SHP77 (cell line): ENCODE measurements at places on chromosomes 7 and 10.

GRCh38 chr7:12378389-12378788, 25.3 kb downstream of the VWDE start:
- DNase-seq, result no peak

- DNase-seq, result no peak
Observed at GRCh38 chr10:118968482-118968881, 61.0 kb upstream of the NANOS1 start.

- DNase-seq, result no peak
Observed at GRCh38 chr7:121451367-121452094, 55.4 kb upstream of the FAM3C start.

GRCh38 chr10:82252081-82252480, 377.1 kb downstream of the NRG3 start:
- DNase-seq, result no peak

DNA sequence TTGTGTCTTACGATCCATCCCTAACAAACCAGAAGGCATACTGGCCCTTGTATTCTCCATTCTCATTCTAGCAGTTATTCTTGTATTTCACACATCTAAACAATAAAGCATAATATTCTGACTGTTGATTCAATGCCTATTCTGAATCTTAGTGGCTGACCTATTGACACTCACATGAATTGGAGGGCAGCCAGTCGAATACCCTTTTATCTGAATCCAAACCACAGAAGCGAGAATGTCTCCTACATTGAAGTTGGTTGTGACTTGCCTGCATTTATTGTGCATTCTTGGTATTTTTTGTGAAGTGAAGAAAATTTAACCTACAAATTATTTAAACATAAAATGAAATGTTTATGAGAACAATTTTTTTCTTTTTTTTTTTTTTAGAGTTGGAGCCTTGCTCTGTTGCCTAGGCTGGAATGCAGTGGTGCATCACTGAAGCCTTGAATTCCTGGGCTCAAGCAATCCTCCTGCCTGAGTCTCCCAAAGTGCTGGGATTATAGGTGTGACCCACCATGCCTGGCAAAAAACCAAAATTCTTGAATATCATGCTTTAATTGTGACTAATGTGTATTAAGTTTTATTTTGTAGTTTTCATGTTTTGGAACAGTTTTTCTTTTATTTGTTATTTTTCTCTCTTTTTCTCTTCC, 22.7 kb downstream of the EXOC4 start:
- DNase-seq, result no peak

- no peak for DNase-seq
Observed at GRCh38 chr10:52297747-52298146, 16.3 kb upstream of the DKK1 start.

GRCh38 chr7:48182718-48183369, 11.6 kb downstream of the ABCA13 start:
- DNase-seq, result no peak

DNA sequence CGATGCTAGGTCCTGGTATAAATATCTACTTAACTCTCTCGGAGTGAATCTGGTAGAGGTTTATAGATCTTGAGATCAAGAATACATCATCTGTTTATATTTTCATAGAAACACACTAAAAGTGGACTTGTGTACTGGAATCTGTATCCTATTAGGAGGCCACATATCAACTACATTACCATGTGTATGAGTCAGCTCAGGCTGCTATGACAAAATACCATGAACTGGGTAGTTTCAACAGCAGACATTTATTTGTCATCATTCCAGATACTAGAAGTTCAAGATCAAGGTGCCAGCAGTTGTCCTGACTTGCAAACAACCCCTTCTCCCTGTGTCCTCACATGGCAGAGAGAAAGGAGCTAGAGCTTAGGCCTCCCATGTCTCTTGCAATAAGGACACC, 113.9 kb upstream of the PFKP start:
- DNase-seq, result no peak

DNA sequence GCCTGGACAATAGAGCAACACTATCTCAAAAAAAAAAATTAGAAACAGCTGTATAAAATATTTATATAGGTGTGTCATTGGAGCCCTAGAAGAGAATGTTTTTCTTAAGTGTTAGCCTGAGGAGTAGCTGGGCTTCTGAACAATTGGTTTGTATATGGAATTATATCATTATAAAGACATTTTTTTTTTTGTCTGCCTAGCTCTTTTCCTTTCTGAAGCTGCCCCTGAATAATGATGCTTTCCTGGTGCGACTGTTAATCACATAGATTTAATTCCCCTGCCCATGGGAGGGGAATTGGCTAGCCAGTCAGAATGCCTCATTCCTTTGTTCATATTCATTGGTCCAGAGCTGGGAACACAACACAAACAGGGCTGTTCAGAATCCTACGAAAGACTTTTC, 13.9 kb upstream of the ABCC2 start:
- no peak for DNase-seq

DNA sequence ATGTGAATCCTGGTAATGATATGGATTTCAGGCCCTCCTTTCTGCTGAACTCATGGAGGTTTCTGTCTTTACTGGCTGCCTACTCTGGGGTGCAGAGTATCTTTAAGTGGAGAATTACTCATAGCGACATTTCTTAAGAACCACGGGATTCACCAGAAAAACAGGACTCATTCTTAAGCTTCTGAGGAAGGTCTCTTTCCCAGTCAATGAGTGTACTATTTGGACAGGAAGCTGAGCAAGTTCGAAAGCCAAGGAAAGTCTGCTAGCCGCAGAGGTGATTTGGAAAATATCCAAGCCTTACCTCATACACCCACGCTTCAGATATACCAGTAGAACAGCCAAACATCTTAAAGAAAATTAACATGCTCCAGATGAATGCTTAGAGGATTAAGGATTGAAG, 377.6 kb upstream of the MYO3A start:
- no peak for DNase-seq

- DNase-seq, result no peak
Observed at GRCh38 chr7:136480901-136481300, 387.6 kb upstream of the CHRM2 start.

DNA sequence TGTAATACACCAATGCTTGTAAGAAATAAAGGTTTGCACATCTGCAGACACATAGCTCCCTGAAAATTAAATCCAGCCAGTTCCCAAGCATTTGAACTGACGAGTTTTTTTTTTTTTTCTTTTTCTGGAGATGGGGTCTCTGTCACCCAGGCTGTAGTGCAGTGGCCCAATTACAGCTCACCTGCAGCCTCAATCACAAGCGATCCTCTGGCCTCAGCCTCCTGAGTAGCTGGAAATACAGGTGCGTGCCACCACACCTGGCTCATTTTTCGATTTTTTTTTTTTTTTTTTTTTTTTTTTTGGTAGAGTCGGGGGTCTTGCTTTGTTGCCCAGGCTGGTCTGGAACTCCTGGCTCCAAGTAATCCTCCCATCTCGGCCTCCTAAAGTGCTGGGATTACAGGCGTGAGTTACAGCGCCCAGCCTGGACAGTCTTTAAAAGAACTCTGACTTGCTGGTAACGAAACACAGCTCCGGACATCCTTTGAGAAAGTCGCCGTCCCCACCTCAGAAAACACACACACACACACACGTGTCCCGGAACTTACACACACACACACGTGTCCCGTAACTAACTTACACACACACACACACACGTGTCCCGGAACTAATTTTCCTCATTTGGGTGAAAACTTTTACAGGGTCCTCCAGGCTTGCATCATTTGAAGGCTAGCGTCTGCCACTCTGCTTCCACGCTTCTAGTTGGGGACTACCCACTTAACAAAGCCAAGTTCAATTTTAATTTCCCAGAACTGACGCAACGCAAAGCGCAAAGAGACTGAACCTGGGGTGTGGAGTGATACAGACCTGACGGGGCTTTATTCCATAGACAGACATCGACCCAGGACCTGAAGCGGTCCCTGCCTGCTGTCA, 18.6 kb downstream of the OCM2 start:
- DNase-seq, result no peak

GRCh38 chr10:50469778-50470193, 154.0 kb downstream of the SGMS1 start:
- DNase-seq, result no peak

- no peak for DNase-seq
Observed at GRCh38 chr7:65230231-65230630, 143.4 kb upstream of the ZNF92 start.

- DNase-seq, result no peak
Observed at GRCh38 chr7:151833691-151834090, 43.2 kb downstream of the PRKAG2 start.

GRCh38 chr10:79390551-79391229, 43.4 kb downstream of the PPIF start:
- DNase-seq, result no peak

GRCh38 chr7:20114468-20114867, 102.7 kb downstream of the MACC1 start:
- no peak for DNase-seq

- DNase-seq, result no peak
Observed at GRCh38 chr10:33706746-33707145, 372.3 kb upstream of the NRP1 start.

DNA sequence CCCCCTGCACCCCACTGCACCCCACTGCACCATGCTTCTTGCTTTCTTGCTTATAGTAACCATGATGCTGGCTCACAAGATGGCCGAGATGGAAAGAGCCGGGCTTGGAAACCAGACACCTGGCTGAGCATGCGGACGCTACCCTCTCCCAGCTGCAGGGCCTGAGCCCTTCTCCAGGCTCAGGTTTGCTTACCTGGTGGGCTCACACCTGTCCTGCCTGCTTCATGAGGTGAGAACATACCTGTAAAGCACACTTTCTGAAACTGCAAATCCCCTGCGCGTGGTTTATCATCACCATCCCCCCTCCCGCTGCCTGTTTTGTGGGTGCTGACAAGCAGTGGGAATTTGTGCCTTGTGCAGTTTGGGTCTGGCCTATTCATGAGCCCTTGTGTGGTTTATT, 302.7 kb downstream of the GLRX3 start:
- no peak for DNase-seq

DNA sequence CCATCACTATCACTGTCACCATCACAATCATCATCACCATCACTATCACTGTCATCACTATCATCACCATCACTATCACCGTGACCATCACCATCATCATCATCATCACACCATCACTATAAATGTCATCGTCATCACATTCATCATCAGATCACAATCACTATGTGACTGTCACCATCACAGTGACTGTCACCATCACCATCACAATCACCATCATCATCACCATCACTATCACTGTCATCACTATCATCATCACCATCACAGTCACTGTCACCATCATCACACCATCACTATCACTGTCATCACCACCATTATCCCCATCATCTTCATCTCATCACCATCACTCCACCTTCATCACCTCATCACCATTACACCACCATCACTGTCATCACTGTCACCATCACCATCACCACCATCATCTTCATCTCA, 31.0 kb downstream of the PWWP2B start:
- no peak for DNase-seq

- DNase-seq, result no peak
Observed at GRCh38 chr7:142519079-142520078, 229.9 kb upstream of the PRSS1 start.

DNA sequence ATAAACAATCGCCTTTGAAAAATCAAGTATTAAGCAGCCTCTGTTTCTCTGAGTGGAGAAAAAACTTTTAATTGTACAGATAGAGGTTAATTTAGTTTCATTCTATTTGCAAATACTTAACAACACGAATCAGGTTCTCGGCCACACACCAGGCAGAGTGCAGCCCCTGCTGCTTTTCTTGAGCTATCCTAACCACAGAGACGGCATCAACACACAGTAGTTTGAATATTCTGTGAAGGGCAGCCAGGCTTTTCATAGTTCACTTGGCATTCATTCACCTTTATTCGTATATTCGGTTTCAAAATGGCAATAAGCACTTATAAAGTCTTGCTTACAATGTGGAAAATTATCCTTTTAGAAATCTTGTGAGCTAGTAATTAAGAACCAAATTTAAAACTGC, 5.7 kb downstream of the ADARB2 start:
- DNase-seq, result no peak

DNA sequence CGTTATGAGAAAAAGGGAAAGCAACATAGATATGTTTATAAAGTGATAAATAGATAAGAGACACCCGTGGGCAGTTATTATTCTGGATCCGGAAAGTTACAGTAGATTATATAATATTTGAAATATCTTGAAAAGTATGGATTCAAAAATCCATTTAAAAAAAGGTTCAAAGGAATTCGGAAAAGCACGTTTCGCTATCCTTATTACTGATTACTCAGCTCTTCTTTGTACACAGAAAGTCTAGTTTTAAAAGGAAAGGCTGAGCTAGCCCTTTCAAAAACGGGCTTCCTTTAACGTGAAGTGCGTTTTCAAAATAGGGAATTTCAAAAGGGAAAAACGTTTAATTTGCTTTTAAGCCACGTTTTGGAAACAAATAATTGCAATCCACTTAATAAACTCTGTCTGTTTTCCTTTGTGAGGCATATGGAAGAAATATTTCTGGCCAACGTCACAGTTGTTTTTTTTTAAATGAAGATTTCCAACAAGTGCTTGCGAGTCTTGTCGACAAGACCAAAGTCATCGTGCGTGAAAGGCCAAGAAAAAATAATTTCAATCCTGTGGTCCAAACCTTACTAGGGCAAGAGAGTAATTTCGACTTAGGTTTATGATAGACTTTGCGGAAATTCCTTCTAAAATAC, 2.2 kb upstream of the SKIDA1 start:
- no peak for DNase-seq

DNA sequence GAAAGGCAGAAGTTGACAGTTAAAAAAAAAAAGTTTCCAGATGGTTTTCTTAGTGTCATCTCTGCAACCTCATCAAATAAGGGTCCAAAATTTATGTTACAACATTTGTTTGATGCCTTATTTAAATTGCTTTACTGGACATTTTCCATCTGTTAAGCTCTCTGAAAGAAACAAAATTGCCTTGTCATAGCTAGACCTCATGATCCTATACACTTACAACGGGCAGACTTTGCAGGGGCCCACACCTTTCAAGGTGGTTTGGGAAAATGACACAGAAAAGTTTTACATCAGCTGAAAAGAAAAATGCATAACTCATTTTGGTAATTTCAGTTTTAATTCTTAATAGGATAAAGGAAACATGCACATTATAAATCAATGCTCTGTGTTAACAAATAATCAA, 1.4 kb upstream of the TES start:
- DNase-seq, result no peak

DNA sequence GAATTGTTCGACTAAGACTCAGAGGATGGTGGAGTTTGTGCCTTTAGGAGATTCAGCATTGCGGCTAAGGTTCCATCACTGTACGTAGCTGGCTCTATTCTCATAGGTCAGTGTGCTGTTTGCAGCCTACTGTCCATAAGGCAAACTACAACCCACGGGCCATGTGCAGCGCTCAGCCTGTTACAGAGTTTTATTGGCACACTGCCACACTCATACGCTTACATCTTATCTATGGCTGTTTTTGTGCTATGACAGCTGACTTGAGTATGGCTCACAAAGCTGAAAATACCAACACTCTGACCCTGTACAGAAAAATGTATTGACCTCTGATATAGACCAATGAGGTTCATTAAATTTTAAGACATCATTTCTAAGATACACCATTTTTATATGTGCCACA, 114.5 kb downstream of the ARID5B start:
- no peak for DNase-seq

- DNase-seq, result no peak
Observed at GRCh38 chr7:38656968-38657367, 25.8 kb upstream of the AMPH start.
